ENCODE measurements at places on chromosomes 2 and 18.

- no peak for DNase-seq
Observed at GRCh38 chr18:62245699-62246098, 58.6 kb downstream of the RELCH start.

DNA sequence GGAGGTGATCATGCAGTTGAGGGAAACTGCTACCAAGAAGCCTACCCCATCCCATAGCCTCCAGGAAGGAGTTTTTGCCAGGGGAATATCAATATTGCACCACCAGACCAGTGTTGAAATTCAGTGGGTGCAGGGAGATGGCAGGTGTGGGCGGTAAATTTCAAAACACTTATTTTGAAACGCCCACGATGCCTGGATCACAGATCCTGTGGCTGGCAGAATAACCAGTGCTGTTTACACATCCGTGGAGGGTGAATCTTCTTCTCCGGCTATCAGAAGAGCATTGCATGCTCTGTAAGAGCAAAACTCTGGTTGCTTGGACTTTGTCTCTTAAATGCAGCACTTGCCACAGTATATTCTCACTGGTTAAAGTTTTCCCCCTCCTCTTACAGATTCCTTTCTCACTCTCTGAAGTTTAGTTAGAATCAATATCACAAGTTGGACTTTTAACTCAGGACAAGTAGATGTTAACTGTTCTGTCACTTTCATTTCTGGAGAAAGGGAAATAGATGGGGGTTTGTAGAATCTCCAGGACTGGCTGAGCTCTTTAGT, 70.5 kb upstream of the ZCCHC2 start:
- DNase-seq, result no peak

DNA sequence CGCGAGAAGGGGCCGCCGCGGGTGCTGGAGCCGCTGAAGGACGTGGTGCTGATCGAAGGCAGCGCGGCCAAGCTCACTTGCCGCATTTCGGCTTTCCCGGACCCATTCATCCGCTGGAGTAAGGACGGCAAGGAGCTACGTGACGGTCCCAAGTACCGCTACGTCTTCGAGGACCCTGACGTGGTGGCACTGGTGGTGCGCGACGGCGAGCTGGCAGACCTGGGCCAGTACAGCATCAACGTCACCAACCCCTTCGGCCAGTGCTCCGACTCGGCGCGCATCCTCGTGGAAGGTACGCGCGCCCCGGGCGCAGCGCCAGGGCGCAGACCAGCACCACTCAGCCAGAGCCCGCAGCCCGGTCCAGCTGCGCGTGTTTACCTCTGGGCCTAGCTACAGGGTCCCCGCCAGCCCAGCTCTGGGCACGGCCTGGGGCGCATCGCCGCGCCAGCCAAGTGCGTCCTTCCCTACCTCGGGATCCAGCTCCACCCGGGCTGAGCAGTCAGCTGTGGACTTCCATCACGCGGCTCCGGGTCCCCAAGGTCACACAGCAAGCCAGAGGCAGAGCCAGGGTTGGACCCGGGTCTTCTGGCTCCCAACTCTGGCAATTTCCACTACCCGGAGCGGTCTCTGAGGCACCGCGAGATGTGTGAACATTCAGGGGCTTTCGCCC, 1.7 kb upstream of the GMPPA start:
- no peak for DNase-seq

- no peak for DNase-seq
Observed at GRCh38 chr2:37379881-37380296, 35.5 kb downstream of the QPCT start.

- DNase-seq, result no peak
Observed at GRCh38 chr2:221851531-221852045, 279.5 kb upstream of the EPHA4 start.

GRCh38 chr2:62266433-62267038, 70.6 kb downstream of the B3GNT2 start:
- no peak for DNase-seq

DNA sequence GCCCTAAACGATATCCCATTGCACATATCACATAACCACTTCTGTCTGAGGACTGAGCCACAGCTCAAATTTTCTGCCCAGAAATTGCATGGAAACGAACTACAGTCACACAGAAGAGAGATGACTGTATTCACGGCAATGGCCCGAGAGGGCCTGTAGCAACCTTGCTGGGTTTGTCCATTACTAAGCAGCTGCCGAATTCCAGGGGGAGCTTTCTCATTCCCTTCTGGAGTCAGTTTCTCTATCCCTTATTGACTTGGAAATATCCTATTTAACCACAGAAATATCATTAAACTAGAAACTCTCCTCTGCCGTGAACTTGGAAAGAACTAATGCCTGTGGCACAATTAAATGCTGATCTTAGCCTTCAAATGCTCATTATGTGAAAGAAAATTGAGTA, 183.9 kb downstream of the DNER start:
- no peak for DNase-seq

- DNase-seq, result no peak
Observed at GRCh38 chr2:75896779-75897366, 186.2 kb upstream of the GCFC2 start.

GRCh38 chr2:37168217-37168981, 11.6 kb upstream of the EIF2AK2 start:
- DNase-seq, result no peak

- DNase-seq, result peak; percentile 53
Observed at GRCh38 chr2:208040199-208041171, 15.2 kb upstream of the PLEKHM3 start.

DNA sequence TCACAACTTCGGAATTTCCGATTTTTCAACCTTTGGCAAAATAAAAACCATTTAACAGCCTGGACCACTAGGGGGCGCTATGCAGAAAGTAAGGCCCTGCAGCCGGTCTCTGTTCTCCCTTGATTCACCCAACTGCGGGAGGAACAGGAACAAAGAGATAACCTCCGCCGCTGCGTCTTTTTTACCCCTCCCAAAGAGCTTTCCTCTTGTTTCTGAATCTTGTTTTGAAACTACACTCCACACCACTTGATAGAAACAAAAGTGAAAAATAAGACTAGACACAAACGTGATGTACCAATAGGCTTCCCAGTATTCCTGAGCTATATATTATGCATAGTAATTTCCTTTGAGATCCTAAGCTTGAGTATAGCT, 231.2 kb downstream of the MYO3B start:
- peak; percentile 78 for DNase-seq

- peak; percentile 79 for DNase-seq
Observed at GRCh38 chr18:48545757-48546321, 7.0 kb downstream of the CTIF start.

GRCh38 chr18:49612515-49613033, 50.7 kb downstream of the LIPG start:
- DNase-seq, result no peak

DNA sequence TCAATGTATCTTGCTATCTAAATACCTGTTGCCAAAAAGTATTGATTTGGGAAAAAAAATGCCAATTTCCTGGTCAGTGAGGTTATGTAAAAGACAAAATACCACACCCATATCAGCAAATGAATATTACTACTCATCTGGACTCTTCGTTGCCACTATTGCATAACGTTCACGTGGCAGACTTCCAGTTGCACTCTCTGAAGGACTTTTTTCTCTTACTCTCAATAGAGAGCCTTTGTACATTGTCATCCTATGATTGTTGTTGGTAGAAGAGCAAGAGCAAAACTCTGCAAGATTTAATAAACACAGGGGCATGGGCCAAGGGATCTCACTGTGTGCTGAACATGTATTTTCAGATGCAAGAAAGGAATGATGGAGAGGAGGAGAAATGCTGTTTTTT, 689.8 kb downstream of the MBD2 start:
- DNase-seq, result no peak

DNA sequence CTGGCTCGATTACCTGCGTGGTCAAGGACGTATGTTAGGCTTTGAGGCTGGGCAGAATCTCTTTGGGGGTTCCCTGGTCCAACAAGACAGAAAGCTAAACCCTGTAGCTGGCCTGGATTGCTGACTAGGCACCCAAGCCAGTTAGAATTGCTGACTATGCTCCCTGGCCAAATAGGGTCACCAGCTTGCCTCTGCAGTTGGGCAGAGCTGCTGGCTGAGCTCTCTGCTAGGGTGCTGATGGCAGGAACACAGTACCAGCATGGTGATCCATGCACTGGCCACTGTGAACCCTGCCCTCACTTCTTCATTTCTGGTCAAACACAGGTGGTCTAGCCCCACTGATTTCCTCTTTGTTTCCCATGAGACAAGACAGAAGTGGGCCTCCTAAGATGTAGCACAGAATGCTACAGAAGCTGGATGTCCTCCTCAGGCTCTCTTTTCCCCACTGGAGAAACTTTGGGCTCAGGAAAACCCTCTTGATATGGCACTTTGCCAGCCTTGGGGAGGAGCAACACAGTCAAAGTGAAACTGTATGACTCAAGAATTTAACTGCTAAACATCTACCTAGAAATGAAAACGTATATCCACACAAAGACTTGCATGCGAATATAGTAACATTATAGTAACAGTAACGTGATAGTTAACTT, 20.8 kb downstream of the SP140L start:
- DNase-seq, result no peak

GRCh38 chr2:195364015-195364965, 292.7 kb upstream of the SLC39A10 start:
- no peak for DNase-seq

DNA sequence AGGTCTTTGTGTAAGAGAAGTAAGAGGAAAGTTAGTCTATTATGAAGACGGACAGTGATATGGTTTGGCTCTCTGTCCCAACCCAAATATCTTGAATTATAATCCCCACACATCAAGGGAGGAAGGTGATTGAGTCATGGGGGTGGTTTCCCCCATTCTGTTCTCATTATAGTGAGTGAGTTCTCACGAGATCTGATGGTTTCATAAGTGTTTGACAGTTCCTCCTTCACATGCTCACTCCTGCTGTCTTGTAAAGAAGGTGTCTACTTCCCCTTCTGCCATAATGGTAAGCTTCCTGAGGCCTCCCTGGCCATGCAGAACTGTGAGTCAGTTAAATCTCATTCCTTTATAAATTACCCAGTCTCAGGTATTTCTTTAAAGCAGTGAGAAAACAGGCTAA, 67.6 kb downstream of the NEURL3 start:
- DNase-seq, result no peak

- no peak for DNase-seq
Observed at GRCh38 chr18:68728081-68728700, 13.3 kb upstream of the TMX3 start.

- DNase-seq, result no peak
Observed at GRCh38 chr2:105100046-105100840, 62.4 kb downstream of the MRPS9 start.

DNA sequence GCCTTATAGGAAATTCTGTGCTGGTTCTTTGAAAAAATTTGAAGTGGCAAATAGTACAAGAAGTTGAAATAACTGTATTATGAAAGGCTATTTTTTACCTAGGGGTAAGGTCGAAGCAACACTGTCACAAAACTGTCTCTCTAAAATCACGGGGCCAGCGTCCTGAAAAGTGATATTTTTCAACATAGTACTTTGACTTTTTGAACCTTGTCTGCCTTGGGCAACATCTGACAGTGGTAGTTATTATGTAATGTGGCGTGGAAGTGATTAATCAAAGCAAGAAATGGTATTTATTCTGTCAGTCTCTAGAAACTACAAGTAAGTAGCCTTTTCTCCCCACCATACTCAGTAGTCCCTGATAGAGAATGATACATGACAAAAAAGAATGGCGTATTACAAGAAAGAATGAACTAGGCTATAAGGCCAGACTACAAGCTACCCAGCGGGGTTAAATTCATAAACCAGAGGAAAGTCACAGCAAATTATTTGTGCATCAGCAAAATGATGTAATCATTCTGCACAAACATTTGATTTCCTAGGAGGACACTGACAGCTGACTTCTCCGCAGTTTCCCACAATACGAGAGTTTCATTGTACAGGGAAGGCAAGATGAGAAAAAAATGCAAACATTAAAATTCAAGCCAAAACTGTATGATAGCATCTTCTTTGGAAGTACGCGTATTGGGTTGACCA, 9.8 kb downstream of the GEN1 start:
- no peak for DNase-seq

- no peak for DNase-seq
Observed at GRCh38 chr2:229780856-229781773, 66.8 kb upstream of the DNER start.

GRCh38 chr2:18505703-18506341, 54.6 kb downstream of the RDH14 start:
- DNase-seq, result no peak

- DNase-seq, result no peak
Observed at GRCh38 chr2:237307474-237307873, 106.5 kb downstream of the COL6A3 start.

DNA sequence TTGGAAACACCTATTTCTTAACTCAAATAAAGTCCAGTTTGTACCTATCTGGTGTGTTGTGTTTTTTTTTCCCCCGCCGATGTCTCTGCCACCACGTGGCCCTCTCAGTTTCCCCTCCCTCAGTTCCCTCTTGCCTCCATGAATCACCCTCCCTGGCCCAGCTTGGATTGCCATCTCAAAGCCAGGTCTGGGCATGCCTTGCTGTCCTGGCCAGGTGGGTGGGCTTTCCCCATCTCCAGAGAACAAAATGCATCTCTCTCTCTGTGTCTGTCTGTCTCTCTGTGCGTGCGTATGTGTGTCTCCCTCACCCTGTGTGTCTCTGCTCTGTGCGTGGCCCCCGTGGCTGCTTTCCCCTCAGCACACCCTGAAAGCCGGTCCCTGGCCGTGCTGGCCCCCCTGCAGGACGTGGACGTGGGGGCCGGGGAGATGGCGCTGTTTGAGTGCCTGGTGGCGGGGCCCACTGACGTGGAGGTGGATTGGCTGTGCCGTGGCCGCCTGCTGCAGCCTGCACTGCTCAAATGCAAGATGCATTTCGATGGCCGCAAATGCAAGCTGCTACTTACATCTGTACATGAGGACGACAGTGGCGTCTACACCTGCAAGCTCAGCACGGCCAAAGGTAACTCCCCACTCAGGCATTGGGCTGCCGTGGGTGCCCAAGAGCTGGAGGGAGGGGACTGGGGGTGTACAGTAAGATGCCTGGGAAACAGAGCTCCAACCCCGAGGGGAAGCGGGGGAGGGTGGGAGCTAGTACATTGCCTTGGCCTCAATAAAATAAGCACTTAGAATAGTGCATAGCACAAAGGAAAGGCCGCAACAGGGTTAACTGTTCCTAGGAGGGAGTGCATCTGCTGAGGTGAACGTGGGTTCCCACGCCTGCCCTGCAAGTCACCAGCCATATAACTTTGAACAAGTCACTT, 31.6 kb upstream of the GMPPA start:
- DNase-seq, result no peak

GRCh38 chr2:172739661-172740266, 4.1 kb downstream of the RAPGEF4 start:
- no peak for DNase-seq

GRCh38 chr2:187982668-187983067, 309.0 kb upstream of the GULP1 start:
- no peak for DNase-seq

DNA sequence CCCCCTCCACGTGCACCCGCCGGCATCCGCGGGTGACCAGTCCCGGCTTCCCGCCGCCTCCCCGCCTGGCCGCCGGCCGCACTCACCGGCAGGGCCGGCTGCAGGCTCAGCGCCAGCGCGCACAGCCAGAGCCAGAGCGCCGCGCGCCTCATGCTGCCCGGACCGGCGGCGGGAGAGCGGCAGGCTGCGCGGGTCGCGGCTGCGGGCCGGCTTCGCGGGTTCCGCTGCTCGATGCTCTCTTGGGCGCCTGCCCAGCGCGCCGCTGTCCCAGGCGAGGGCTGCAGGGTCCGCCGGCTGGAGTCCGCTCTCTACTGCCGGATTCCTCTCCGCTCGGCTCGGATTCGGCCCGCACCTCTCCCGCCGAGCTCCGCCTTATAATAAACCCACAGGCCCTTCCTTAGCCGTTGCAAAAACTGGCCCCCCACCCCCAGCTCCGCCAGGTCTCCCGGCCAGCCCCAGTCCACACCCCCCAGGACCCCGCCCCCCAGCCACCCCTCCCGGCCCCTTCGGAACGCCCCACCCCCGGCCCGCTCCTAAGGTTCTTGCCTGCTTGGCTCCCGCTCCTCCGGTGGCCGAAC, at the start of gene SDC1:
Gene SDC1, minus strand, starts transcription at position 415 of the 578 bp plus-strand sequence. Its CDS starts 263 bp downstream, at position 152.
- peak; percentile 85 for DNase-seq
